ENCODE measurements at places on chromosomes 6 and 20.
A peak's percentile ranks its signal among the peaks of the same experiment; 100 is the strongest.

DNA sequence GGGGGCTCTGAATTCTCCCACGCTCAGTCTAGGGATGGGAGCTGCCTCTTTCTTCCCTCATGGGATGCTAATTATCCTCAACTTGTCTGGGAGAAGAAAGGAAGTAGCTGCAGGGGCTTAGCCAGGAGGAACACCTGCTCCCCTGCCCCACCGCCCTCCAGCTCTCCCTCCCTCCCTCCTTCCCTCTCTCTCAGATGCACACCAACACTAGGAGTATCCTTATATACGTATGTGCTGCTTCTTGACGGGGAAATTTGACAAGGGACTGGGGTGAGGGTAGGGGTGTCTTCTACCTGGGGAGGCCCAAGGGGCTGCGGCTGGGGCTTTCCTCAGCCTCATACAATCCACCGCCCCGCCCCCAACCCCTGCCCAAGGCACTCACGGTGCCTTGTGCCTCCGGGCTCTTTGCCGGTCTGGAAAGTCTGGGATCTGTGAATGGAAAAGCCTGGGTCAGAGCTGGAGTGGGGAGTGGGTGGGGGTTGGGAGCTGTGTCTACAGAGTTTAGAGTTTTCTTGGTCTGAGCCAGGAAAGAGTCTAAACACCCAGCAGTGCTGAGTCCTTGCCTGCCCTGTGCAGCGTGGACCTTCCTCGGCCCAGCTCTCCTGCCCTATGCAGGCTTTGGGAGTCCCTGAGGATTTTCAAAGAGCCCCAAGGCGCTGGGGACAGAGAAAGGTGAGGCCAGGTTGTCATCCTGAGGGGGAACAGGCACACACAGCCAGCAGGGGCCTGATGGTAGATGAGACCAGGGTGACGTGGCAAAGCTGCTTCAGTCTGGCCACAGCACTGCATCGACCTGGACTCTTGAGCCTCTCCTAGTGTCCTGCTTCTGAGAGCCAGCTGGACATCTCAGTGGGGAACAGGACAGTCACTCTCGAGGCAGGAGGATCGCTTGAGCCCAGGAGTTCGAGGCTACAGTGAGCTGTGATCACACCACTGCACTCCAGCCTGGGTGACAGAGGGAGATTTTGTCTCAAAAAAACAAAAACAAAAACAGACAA lies 29.3 kb upstream of the EMILIN3 start:
- no peak for DNase-seq

DNA sequence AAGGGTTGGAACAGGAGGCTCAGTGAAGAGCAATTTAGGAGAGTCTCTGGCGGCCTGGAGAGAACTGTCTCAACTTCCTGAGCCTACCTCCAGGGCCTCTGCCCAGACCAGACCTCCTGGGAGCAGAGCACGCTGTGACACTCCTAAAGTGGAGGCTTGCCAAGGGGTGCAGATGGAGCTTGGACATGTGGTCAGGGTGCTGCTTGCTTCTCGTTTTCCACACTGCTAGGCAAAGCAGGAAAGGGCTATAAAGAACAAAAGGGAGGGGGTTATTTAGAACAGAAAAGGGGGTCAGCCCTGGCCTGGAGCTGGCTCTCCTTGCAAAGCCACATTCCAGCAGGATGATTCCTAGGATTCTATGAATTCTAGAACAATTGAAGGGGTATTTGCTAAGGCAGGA lies 145.7 kb upstream of the GGTLC1 start:
- DNase-seq: no peak

GRCh38 chr6:17045581-17046322 lies 56.1 kb upstream of the STMND1 start:
- no peak for DNase-seq

DNA sequence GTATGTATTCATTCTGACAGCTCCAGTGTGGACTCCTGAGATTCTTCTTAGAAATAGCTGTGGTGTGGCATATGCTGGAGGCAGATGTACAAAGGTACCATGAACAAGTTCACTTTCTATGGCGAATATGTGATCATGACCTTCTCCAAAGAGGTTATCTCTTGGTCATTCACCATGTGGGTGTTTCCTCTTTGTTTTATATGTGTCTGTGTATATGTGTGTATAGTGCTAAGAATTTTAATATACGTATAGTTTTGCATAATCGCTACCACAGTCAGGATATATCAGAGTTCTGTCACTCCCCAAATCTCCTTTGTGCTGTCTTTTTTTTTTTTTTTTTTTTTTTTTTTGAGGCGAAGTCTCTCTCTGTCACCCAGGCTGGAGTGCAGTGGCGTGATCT lies 47.1 kb downstream of the PHACTR2 start:
- no peak for DNase-seq

- no peak for DNase-seq
These were observed 131.2 kb upstream of the RPS6KA2 start for GRCh38 chr6:166758136-166758704.

GRCh38 chr20:51636123-51636522 lies 93.6 kb upstream of the NFATC2 start:
- DNase-seq: peak; percentile 27

- DNase-seq: peak; percentile 68
These were observed 115.0 kb downstream of the IRF4 start for GRCh38 chr6:506508-506907.

- DNase-seq: no peak
These were observed 67.6 kb downstream of the MRPL14 start for GRCh38 chr6:44059359-44060346.

DNA sequence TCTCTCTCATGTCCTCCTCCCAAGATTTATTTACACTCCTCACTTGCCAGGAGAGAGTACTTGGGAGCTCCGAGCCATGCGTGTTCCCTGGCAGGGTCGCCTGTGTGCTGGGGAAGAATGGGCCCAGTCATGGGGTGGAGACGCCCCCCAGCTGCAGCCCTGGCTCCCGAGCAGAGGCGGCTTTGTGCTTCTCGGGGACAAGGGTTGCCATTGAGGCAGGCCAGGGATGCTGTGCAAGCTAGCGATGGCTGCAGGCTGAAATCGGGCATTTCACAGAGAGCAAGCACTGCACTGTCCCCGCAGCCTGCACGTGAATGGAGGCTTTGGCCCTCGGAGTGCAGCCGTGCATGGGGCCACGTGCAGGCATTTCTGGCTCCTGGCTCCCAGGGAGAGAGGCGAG lies 23.8 kb downstream of the PHACTR3 start:
- DNase-seq: no peak
